ENCODE measurements at places on chromosomes 1 and 21.

DNA sequence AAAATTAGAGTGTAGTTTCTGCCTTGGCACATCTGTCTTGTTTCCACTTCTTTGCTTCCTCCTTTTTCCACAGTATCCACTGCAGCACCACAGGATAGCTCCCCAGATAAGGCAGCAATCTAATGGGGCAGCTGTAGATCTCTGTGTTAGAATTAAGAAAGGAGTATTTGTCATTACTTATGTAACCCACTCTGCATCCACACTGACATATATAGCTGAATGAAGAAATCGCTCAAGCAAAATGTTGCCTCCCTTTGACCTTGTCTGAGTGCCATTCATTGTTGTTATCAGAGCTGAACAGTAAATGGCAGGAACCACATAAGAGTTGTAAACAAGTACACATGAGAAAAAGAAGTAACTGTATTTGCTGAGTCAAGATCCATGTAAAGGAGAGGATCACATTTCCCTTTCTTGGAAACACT, 45.9 kb upstream of the DPH5 start:
- peak; percentile 25 for DNase-seq

GRCh38 chr1:8299963-8300362, 18.0 kb upstream of the SLC45A1 start:
- DNase-seq, result no peak

GRCh38 chr1:55310505-55310971, 95.4 kb upstream of the USP24 start:
- peak; percentile 96 for DNase-seq

DNA sequence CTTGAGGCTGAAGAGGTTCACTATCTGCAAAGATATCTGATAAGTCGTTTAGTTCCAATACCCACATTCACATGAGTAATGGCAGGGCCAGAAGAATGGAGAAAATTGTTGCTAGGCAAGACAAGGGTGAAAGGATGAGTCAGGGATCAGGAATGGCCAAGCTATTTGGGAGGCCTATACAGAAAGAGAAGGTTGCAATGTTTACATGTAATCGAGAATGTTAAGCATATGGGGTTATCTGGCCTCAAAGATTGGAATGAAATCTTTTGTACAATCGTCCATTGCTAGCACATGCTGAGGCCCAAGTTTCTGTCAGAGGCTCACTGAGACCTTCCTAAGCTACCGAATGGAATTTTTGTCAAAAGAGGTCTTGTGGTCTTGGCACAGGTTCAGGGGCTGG, 299.9 kb upstream of the PLD5 start:
- DNase-seq, result peak; percentile 28

- no peak for DNase-seq
These were observed 44.0 kb downstream of the EDN2 start for GRCh38 chr1:41440321-41441085.

- no peak for DNase-seq
These were observed 637 bp upstream of the MYBPHL start for GRCh38 chr1:109307274-109308021.

DNA sequence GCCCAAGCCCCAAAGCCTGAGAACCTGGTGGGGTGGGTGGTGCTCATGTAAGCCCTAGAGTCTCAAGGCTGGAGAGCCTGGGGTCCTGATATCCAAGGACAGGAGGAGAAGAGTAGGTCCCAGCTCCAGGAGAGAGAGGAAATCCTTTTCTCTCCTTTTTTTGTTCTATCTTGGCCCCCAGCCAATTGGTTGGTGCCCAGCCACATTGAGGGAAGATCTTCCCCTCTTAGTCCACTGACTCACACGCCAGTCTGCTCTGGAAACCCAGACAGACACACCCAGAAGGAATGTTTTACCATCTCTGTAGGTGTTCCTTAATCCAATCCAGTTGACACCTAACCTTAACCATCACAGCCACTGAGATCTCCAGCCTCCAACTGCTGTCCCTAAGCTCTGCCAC, 16.2 kb upstream of the LIN9 start:
- DNase-seq, result no peak

DNA sequence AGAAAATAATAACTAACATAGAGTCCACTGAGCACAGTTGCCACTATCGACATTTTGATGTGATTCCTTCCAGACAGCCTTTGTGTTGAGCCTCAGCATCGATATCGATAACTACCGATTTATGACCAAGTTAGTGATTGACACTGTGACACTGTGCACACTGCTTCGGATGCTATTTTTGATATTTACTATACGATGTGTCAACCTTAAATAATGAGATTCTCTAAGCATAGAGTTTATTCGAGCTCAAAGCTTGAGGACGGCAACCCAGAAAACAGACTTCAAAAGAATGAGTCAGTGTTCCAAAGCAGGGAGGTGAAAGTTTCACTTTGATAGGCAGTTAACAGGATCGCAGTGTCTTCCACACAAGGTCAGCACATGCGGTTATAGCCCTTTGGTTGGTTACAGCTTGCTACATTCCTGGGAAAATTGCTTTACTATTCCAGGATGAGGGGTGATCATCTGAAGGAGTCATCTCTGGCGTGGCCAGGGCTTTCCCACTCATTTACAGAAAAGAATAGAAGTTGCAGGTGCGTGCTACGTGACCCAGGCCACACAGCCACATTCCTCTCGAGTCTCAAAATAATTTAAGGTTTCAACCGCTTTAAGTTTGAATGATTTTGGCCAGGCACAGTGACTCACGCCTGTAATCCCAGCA, 53.6 kb upstream of the EFHD2 start:
- DNase-seq, result peak; percentile 55

GRCh38 chr1:76657623-76658022, 209.7 kb upstream of the ST6GALNAC5 start:
- no peak for DNase-seq

DNA sequence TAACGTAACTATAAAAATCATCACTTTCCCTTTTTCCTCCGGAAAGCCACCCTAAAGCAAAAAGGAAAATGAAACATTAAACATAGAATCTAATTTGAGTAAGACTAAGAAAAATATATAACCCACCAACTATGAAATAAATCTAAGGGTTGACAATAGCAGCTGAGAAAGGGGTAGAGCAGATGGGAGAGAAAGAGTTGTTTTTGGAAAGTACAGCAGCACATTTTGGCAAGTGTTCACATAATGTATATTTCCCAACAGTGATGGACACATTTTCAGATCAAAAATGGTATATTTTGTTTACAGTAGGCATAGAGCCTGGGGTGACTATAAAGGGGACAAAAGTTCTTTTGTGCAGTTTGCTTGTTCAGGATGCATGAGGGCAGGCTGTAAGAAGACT, 1287.4 kb upstream of the B3GALT2 start:
- DNase-seq, result no peak

DNA sequence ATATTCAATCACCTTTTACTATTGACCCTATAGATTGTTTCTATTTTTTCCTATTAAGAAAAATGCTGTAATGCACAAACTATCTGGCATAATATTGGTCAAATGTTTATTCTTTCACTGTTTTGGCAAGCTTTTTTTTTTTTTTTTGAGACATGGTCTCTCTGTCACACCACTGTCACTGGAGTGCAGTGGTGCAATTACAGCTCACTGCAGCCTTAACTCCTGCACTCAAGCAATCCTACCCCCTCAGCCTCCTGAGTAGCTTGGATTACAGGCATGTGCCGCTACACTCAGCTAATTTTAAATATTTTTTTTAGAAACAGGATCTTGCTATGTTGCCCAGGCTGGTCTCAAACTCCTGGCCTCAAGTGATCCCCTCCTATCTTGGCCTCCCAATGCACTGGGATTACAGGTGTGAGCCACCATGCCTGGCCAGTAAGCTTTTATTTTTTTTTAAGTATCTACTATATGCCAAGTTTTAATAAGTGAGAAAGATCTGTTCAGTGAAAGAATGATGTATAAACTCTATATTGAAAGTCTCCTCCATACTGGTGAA, 3.4 kb downstream of the CDC7 start:
- DNase-seq, result no peak

GRCh38 chr1:108706643-108707042, 6.1 kb upstream of the FNDC7 start:
- DNase-seq, result no peak

- peak; percentile 63 for DNase-seq
These were observed 653 bp downstream of the CASP9 start for GRCh38 chr1:15523104-15524020.

DNA sequence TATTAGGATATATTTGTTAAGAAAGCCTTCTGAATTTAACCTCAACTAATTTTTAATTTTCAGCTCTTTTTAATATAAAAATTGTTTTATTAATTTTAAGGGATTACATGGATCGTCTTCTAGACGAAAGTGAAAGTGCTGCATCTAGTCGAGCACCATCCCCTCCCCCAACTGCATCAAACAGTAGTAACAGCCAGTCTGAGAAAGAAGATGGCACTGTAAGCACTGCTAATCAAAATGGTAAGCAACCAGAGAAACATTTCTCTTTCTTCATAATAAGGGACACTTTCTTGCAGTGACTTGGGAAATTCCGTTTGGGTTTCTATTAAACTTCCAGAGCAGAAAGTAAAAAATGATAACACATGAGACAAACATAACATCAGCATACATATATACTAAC, 56.9 kb downstream of the MIER1 start:
- peak; percentile 46 for DNase-seq

DNA sequence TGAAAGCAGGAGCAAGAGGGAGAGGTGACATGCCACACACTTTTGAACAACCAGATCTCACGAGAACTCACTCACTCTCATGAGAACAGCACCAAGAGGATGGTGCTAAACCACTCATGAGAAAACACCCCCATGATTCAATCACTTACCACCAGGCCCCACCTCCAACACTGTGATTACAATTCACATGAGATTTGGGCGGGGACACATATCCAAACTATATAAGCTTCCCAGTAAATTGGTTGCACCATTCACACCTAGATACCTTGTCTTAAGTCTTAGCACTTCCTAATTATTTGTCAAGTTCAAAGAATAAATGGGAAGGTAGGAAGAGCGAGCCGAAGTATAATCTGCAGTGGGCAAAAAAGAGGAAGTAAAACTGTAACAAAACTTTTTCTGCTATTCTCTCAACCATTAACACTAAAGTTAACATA, 34.3 kb downstream of the AMY1C start:
- no peak for DNase-seq

Measured in choroid plexus epithelial cell (primary cell).